ENCODE measurements at places on chromosomes 12 and 14.

DNA sequence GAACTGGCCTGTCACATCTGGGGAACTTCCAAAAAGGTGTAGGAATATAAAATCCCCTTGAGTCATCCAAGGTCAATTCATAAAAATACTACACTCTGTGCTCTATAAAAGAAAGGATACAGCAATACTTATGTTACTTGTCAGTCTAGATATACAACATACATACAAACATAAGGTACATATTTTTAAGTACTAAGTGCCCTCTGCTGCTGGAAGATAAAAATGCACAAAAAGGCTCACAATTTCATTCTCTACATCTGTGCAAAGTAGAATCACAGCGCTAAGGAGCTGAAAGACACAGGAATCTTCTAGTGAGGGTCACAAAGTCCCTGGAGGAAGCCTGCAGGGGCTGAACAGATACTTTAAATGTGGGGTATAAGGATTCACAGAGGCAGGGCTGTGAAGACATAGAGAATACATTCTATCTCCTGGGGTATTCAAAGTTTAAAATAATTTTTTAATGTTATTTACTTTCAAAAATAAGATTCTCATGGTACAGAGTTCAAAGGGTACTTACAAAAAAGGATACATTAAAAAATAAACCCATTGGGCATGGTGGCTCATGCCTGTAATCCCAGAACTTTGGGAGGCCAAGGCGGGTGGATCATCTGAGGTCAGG, 10.2 kb upstream of the GOLGA5 start:
- DNase-seq, result no peak

DNA sequence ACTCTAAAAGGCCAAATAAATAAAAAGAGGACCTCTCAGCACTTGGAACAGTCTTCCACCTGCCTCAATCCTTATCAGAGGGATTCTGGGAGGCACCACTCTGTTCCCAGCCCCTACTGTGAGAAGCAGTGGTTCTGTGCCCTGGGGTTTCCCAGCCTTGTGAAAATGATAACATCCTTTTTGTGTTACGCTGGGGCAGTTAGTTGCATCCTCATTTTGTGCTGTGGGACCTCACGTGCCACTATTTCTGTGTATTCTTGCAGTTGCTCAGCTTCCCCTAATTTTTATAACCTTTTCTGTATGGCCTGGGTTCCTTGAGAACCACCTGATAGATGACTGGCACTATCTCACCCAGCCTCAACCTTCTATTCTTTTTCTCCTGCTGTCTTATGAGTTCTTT, 10.8 kb upstream of the CMA1 start:
- DNase-seq, result no peak

GRCh38 chr14:52275372-52275771, 7.9 kb downstream of the PTGDR start:
- no peak for DNase-seq

- no peak for DNase-seq
These were observed 146.6 kb downstream of the CRADD start for GRCh38 chr12:93823616-93824391.

GRCh38 chr12:109572506-109572845, 828 bp downstream of the MMAB start:
- DNase-seq, result no peak

- DNase-seq, result no peak
These were observed 103.3 kb upstream of the CRY1 start for GRCh38 chr12:107196681-107197080.

DNA sequence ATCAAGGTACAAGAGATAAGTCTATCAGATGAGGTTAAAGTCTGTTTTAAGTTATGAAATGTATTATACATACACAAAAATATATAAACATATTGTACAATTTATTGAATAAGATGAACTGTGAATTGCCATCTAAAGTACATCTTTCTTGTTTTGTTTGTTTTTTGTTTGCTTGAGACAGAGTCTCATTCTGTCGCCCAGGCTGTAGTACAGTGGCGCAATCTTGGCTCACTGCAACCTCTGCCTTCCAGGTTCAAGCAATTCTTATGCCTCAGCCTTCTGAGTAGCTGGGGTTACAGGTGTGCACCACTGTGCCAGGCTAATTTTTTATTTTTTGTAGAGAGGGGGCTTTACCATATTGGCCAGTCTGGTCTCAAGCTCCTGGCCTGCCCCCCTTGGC, 10.0 kb upstream of the PPP4R3A start:
- DNase-seq, result no peak

- no peak for DNase-seq
These were observed 413 bp downstream of the DAD1 start for GRCh38 chr14:22588526-22589095.

- no peak for DNase-seq
These were observed 137.0 kb downstream of the CRADD start for GRCh38 chr12:93813972-93814821.

DNA sequence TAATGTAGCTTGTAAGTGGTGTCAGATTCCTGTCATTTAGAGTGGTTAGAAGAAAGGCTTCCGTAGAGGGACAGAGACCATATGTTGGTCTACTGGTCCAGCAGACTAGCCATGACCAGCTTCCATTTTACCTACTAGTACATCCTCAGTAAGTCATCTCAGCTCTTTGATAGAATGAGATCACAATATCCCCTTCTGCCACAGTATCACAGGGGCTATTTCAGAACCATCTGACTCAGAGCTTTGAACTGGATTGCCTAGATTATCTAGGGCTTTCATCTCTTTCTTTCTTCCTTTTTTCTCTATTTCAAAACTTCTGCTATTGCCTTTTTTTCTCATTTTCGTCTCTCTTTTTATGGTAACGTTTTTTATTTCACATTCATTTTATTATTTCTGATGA, 4.7 kb downstream of the ZDHHC17 start:
- no peak for DNase-seq

GRCh38 chr14:105489542-105490266, 1.3 kb upstream of the TEDC1 start:
- peak; percentile 81 for DNase-seq

GRCh38 chr12:105235281-105235731, 668 bp downstream of the APPL2 start:
- no peak for DNase-seq

DNA sequence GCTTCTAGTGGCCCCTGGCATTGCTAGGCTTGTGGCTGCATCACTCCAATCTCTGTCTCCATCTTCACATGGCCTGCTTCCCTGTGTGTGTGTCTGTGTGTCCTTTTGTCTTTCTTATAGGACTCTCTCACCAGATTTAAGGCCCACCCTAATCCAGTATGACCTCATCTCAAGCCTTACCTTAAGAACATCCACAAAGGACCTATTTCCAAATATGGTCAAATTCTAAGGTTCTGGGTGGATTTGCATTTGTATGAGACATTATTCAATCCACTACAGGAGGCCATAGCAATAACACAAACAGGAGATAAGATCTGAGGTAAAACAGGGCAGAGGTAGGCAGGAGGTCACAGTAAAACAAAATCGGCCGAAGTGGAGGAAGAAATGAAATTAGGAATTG, 375.9 kb downstream of the BTG1 start:
- no peak for DNase-seq

GRCh38 chr14:59181791-59182190, 6.7 kb upstream of the DAAM1 start:
- DNase-seq, result no peak

DNA sequence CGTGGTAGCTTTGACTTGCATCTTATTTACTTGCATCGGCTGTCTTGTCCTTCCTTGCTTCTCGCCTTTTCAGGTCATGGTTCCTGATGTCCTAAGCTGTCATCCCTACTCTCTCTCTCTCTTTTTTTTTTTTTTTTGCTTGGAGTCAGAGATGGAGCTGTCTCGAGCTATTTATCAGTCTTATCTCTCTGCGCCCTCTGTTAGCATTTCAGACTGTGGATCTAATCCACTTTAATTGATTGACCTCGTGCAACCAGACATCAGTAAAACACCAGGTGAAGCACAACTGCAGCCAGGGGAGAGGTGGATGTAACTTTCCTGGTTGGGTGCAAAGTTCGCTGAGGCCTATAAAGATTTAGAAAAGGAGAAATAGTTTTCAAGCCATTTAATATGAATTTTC, 554.8 kb downstream of the DIO2 start:
- DNase-seq, result no peak

GRCh38 chr14:28773861-28774691, 7.5 kb downstream of the FOXG1 start:
- DNase-seq, result no peak

DNA sequence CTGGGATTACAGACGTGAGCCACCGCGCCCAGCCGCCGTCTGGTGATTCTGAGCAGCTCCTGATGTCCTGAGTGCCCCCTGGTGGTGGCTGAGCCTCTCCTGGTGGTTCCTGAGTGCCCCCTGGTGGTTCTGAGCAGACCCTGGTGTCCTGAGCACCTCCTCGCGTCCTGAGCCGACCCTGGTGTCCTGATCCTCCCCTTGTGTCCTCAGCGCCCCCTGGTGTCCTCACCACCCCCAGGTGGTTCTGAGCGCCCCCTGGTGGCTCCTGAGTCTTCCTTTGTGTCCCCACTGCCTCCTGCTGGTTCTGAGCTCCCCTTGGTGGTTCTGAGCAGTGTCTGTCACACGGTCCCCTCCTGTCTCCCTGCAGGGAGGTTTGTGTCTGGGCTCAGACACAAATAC, 1304.9 kb downstream of the TMEM121 start:
- DNase-seq, result peak; percentile 19

GRCh38 chr12:132647858-132648257, 29.3 kb downstream of the P2RX2 start:
- no peak for DNase-seq

GRCh38 chr14:58299401-58300330, 1.3 kb downstream of the ARID4A start:
- no peak for DNase-seq

GRCh38 chr12:74431801-74432200, 105.8 kb upstream of the ATXN7L3B start:
- no peak for DNase-seq

DNA sequence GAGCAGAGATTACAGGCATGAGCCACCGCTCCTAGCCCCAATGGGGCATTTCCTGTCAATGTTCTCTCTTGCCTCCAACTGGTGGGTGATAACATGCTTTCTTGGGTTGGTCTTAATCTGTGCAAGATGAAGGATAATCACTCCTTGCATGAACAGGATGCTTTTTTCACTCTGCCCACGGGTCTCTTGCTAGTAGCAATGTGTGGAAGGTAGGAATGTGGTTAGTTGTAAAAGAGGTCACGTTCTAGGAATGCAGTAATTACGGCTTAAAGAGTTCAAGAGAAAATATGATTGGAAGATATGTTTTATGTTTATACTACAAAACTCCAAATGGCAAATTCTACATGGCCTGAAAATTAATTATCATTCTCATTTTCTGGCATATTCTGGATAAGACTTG, 10.5 kb downstream of the RNASE10 start:
- no peak for DNase-seq

DNA sequence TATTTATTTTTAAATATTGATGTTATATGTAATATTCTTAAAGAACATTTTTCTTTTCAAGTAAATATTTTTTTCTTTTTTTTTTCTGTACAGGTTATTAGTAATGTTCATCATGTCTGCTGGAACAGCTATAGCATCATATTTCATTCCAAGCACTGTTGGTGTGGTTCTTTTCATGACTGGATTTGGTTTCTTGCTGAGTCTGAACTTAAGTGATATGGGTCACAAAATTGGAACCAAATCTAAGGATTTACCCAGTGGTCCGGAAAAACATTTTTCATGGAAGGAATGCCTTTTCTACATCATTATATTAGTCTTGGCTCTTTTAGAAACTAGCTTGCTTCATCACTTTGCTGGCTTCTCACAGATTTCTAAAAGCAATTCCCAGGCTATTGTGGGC, 23.2 kb downstream of the PCNX4 start:
- DNase-seq, result no peak

DNA sequence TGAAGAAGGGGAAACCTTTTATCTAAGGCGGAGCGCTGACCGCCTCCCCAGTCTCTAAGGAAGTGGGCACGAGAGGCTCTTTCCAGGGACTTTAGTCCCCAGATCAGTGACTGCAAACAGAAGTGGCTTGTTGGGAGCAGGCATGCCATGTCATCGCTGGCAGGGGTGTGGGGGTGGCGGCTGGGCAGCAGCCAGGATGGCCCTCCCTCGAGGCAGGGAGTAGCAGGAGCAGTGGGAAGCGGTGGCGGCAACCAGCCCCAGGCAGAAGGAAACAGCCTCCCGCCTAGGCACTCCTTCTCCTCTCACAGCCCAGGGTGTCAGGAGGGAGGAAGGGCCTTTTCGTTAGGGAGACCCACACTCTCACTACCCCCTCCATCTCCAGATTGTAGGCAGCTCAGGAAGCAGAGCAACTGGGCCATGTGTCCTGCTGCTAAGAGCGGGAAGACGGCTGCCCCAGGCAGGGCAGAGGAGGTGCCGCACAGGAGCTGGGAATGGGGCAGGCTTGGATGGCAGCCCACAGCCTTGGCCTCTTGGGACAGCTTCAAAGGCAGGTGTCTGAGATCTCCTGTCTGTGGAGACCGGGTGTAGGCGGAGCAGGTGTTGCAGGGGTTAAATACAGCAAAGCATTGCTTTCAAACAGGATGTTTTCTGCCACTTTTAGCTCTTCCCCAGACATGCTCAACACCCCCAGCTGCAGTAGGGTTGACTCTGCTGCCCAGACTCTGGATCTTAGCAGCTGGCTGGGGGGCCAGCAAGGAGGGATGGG, 21.8 kb downstream of the VDR start:
- DNase-seq, result no peak

- no peak for DNase-seq
These were observed 152.1 kb downstream of the DPF3 start for GRCh38 chr14:72741826-72742117.

- no peak for DNase-seq
These were observed 62.6 kb downstream of the SLC38A4 start for GRCh38 chr12:46763230-46763629.

DNA sequence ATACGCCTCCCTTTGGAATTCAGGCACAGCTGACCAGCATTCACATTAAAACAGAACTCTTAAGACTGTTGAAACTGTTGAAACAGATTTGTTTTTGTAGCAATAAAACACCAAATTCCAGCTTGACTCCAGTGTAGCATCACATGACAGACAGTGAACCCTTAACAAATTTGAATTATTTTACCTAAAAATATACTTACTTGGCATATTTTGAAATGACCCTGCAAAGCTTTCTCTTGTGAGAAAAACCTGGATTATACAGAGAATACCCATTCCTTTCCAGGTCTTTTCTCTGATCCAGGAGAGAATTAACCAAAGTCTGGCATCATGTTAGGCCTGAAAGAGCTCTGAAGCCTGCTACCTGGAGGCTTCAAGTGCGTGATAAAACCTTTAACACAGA, 410.3 kb downstream of the FOXG1 start:
- DNase-seq, result no peak

GRCh38 chr14:76776428-76777251, 15.4 kb downstream of the VASH1 start:
- no peak for DNase-seq

GRCh38 chr12:90816353-90817089, 138.5 kb downstream of the CCER1 start:
- DNase-seq, result no peak

- no peak for DNase-seq
These were observed 47.9 kb downstream of the TMEM117 start for GRCh38 chr12:43883748-43884147.
